ENCODE measurements at places on chromosomes 1 and 21.

DNA sequence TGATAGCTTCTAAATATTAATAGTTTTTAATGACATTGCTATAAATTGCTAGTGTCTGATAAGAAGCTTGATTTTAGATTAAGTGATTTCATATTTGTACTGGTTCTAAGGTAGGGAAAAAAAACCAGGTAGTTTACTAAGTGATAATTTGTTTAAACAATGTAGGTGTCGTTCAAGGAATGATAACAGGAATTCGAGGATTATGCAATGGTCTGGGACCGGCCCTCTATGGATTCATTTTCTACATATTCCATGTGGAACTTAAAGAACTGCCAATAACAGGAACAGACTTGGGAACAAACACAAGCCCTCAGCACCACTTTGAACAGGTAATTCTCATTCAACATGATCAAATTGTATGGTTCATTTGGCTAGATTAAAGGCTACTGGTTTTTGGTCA is 52.4 kb downstream of the SASS6 start:
- no peak for DNase-seq

- no peak for DNase-seq
These were observed 31.8 kb downstream of the SPATA21 start for GRCh38 chr1:16405441-16405840.

DNA sequence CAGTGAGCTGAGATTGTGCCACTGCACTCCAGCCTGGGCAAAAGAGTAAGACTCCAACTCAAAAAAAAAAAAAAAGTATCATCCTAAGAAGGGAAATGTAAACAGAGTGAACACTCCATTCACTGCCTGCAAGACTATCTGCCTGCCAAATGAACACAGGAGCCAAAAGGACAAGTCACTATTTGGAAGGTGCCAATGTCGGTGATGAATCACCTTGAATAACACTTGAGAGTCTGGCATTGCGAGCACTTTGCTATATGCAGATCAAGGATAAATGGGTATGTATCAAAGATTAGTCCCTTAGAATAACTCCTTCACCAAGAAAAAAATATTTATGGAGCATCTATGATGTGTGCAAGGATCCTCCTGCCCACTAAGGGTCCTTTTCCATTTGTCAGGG is 6.6 kb downstream of the UBR4 start:
- no peak for DNase-seq

DNA sequence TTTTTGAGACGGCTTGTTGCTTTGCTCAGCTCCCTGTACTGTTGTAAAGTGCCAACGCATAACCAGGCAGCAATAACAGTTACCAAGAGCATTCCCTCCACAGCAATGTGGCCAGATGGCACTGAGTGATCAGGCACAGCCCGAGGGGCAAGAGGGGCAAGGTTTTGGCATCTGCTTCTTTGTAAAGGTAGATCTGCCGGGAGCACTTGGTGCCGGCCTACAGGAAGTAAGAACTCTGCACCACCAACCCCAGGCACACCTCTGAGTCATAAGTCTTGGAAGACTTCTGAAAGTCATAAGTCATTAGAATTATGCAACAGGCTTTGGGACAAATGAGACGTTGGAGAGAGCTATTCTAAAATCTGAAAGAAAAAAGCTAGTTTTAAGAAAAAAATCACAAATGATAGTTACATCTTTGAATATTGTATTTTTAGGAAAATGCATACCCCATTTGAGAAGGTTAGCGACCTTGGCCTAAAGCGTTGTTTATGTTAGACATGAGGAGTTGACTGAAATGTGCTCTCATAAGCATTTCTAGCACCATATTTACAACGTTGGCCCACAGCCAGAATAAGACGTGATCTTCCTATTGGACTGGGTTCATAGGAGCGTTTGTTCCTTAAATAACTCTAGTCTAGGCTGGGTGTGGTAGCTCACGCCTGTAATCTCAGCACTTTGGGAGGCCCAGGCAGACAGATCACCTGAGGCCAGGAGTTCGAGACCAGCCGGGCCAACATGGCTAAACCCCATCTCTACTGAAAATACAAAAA is 37.7 kb upstream of the MAP10 start:
- peak; percentile 61 for DNase-seq

- DNase-seq, result no peak
These were observed 211.1 kb downstream of the LRRC40 start for GRCh38 chr1:69994241-69994640.

DNA sequence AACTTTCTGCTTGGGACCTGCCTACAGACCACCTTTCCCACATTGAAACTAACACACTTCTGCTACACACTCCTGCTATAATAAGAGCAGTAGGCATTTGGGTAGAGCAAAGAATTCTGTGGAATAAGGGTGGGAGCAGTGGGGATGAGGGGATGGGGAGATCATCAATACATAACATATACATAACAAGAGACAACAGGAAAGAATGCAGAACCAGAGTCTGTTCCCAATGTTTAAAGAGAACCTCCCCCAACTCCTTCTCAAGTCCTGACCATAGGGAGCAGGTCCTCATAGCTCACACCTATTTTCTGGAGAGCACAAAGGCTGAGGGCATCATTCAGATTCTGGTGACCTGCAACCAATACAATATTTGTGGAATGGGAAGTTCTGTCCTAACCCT is 121.6 kb upstream of the BARHL2 start:
- no peak for DNase-seq

DNA sequence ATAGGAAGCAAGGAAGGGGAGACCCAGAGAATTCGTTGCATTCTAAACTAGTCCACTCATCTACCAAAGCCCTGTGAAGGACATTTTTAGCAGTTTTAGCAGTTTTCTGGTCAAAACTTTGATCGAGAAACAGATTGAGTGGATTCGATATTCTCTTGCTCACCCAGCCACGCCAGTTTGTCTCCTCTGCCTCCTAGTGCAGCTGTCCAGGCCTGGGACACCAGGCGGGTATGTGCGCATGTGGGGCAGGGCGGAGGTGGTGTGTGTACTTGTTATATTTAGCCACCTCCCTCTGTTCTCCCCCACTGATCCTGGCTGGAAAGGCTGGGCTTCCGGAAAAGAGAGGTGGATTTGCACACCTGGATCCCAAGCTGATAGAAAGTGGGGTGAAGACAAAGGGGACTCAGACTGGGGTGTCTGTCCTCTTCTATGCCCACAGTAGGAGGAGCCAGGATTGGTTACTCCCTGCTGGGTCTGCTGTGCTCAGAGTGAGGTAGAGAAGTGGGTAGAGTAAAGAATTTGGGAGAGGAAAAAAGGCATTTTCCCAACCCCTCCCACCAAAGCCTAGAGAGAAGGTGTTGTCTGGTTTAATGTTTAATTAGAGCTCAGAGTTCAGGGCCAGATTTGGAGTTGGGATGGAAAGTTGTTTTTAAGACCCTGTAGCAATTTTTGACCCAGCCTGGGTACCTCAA is 3.8 kb downstream of the LMNA start:
- no peak for DNase-seq

DNA sequence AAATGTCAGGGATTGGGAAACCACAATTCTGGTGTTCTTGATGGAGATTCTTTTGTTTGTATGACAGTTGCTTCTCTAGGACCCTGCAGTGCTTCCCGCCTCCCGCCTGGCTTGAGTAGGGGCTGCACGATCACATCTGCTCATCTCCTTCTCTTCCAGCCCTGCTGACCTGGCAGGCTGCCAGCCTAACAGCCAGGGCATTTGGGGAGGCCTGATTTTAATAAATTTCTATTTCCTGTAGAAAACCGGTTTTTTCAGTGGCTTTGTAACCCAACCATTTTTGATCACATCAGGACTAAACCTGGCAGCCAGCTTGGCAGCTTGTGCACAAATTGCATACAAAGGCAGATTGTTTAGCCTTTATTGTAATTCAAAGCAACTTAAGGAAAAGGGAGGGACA is 78.9 kb downstream of the UBE2U start:
- DNase-seq, result no peak

DNA sequence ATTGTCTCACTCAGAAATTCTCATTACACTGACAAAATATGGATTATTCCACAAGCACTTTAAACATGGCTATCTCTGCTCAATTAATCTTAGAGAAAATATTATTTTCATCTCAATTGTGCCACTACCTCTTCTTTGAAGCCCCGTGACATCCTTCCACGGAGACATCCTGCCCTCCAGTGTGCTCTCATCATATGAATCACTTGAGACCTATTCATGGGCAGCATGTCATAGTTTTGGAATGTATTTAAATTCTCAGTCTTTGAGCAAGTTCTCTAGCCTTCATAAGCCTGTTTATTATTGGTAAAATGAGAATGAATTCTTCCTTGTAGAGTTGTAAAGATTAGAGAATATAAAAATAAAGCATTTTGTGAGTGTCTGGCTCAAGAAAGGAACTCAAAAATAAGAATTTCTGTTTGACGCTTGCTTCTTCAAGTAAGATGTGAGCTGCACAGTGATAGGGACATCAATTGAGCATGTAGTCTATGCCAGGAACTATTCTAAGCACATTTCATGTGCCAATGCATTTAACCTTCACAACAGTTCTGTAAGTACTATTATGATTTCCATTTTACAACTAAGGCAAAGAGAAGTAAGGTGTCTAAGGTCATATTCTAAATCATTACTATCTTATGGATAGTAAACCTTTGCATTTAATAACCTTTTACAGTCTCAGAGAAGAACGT is 557.4 kb upstream of the ZRANB2 start:
- no peak for DNase-seq

DNA sequence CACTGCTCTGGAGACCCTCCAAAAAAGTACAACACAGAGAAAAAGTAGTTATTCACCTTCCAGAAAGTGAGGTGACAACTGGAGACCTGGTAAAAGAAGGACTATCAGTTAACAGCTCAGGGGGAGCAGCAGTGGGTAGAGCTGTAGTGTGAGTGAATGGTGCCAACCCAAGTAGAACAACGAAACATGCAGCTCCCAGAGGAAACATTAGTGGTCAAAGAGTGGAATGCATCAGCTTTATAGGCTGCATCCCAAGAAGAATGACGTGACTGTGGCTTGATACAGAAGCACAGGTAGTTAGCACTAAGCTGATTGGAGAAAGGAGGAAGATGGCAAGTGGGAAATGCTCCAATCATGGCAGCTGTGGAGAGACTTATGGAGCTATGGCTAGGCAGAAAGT is 275.7 kb upstream of the CAMK1G start:
- DNase-seq, result no peak

GRCh38 chr1:27136236-27136551 is 18.7 kb downstream of the SLC9A1 start:
- no peak for DNase-seq

GRCh38 chr1:116228511-116228910 is 117.3 kb downstream of the MAB21L3 start:
- no peak for DNase-seq

GRCh38 chr1:207620543-207620893 is 24.4 kb upstream of the CR1L start:
- no peak for DNase-seq

DNA sequence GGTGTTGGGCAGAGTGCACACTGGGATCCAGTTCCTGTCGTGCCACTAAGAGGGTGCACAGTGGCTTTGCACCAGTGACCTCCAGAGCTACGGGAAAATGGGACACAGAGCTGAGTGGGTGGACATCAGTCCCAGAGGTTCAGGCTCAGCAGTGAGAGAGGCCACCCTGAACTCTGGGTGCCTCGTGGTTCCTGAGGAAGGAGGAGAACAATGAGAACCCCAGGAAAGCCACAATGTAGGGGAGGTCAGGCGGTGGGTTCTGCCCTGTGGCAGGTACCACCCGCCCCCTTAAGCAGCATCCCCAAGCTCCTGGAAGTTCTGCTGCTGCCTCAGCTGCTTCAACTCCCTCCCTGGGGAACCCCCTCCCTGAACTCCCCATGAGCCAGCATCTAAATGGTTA is 112.2 kb downstream of the GRIK3 start:
- DNase-seq, result no peak

- no peak for DNase-seq
These were observed 87.6 kb upstream of the DUSP10 start for GRCh38 chr1:221829327-221830015.

DNA sequence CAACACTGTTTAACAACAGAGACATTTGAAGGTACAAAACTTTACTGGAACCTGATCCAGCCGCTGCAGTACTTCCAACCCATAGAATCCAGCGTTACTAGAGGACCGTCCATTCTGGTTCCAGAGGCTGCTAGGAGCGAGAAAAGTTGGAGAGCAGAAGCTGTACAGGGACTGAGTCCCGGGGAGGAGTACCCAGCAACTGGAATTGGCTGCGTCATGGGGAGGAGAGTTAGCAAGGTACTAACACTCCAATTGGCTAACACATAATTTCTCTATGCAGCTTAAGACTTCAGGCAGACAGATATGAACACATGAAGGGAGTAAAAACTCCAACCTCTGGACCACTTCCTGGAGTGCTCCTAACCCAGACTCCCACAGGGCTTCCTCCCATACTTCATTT is 2.1 kb upstream of the QSOX1 start:
- no peak for DNase-seq

DNA sequence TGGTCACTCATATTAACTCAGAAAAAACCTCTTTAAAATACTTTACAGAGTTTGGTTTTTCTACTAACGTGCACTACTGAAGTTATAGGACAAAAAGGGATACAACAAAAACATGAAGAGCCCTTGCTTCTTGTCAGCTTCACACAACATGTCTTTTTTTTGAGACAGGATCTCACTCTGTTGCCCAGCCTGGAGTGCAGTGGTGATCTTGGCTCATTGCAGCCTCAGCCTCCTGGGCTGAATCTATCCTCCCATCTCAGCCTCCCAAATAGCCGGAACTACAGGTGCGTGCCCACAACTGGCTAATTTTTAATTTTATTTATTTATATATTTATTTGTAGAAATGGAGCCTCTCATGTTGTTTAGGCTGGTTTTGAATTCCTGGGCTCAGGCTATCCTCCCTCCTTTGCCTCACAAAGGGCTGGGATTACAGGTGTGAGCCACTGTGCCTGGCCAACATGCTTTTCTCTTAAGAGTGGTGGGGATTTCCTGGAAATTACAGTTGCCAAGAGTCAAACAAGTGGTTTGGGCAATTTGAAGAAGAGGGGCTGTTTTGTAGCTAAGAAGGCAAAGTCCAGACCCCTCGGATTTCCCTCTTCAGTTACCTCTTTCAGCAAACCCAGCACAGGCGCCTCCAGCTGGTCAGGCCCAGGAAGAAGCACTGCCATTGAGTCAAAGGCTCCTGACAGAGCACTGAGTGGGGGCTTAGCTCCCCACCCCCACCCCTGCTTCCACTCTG is 6.4 kb upstream of the SMPDL3B start:
- no peak for DNase-seq

- no peak for DNase-seq
These were observed 81.3 kb upstream of the RGS4 start for GRCh38 chr1:162987866-162988265.

GRCh38 chr1:191222206-191222605 is 744.5 kb upstream of the BRINP3 start:
- no peak for DNase-seq

DNA sequence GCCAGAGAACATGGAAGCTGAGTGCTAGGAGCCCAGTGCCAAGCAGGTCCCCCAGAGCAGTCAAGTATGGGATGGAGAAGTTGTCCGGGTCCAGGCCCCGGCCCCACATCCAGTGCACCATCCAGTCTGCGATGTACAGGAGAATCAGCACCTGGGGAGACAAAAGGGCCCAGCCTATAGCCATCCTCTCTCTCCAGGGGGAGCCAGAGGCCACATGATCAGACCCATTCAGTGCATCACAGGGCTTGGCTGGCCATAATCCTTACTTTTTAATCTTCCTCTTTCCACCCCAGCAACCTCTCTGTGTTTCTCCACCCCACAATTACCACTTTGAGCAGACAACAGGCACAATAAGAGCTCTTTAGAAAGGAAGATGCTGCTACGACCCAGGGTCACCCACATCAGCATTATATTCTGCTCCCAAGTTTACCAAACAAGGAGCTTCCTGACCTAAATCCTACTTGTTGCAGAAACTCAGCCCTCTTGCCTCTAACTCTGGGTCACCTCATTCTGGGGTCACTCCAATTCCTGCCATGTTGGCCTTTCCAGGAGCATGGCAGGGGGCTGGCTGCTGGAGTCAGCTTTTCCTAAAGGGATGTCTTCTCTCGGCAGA is 16.4 kb upstream of the RAB29 start:
- DNase-seq, result no peak

All from GOT3 (cell line).